ENCODE measurements at places on chromosomes 16 and 17. TPM values are rescaled to one million over a fixed set of nuclear protein-coding genes. Genes with fewer than 3 reads are reported as not detected.

GRCh38 chr17:21297026-21297520 is 12.6 kb downstream of the MAP2K3 start:
- DNase-seq = no peak

The ASPHD1 gene
- total RNA-seq = not detected

DNA sequence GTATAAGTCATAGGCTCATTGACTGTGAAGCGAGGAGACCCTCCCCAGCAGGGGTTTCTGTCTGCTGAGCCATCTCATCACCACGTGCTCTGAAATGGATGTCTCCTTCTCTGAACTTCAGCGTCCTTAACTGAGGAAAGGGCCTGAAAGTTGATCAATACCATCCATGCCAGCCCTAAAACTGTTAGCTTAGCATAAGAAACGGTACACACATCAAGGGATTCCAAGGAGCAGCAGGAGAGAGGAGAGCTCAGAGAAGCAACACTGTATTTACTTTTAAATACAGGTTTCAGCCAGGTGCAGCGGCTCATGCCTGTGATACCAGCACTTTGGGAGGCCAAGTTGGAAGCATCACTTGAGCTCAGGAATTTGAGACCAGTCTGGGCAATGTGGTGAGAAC is 248.9 kb upstream of the TNRC6C start:
- peak; percentile 15 for DNase-seq

DNA sequence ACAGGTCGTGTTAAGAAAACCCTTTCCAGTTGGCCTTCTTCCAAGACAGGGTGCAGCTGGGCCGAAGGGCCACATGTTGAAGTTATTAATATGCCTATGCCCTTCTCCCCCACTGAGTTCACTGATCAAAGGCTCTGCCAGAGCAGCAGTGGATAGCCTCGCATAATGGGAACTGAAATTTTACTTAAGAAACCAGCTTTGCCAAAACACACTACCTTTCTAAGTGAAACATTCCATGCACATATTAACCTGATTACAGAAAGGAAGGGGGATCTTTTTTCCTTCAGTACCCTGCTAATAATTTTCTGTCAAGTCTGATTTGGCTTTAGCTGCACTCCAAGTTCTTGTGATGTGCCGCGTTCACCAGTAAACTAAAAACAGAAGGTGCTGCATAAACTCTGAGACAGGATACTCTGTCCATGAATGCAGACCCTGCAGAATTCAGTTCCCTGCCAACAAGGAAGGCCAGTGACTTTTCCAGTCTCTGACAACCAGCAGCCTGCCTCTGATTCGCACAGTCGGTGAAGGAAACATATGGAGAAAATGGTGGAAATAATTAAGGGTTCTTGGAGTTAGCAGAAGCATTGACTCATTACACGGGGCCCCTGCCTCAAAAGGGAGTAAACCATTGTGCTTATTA is 283.8 kb downstream of the ZFHX3 start:
- no peak for DNase-seq

The DYNLL2 gene
- total RNA-seq = 11.5 TPM
